CD8-positive, alpha-beta memory T cell (primary cell): ENCODE measurements at places on chromosomes 6 and 20. TPM values are rescaled to one million over a fixed set of nuclear protein-coding genes. Genes with fewer than 3 reads are reported as not detected.

HSPA12B gene
- polyA plus RNA-seq, result not detected

CLPSL2 gene
- not detected for polyA plus RNA-seq

GRCh38 chr6:53321701-53322100, 27.0 kb downstream of the ELOVL5 start:
- H3K27ac ChIP-seq, result no peak overlapping the region
- peaks cover 32% of the 10 kb centered on the region for H3K4me1 ChIP-seq
- no peak overlapping the region for H3K4me3 ChIP-seq

DNA sequence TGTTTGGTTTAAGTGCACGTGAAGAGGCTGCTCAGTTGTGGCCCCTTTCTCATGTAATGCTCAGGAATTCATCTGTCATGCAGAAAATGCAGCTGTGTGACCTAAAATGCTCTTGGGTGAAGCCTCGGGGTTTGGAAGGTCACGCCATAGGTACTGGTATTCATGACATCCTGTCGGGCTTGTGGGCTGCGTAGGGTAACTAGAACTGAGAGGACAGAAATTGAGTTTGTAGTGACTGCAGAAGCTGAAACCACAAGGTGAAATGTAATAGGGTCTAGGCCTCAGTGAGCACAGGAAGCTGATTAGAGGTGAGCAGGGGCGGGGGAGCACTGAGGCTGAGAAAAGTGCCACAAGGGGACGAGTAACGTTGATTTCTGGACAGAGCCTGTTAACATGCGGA, 128.8 kb downstream of the SOBP start:
- no peaks in the 10 kb centered on the region for H3K27me3 ChIP-seq
- DNase-seq, result peak; percentile 16
- peaks cover 18% of the 10 kb centered on the region for H3K4me1 ChIP-seq
- H3K36me3 ChIP-seq, result no peaks in the 10 kb centered on the region

- H3K36me3 ChIP-seq, result no peaks in the 10 kb centered on the region
- no peaks in the 10 kb centered on the region for H3K4me1 ChIP-seq
- DNase-seq, result no peak
- no peaks in the 10 kb centered on the region for H3K27me3 ChIP-seq
Observed at GRCh38 chr20:40980828-40981310, 47.8 kb upstream of the TOP1 start.
